ENCODE measurements at places on chromosomes 6 and 20. TPM values are rescaled to one million over a fixed set of nuclear protein-coding genes. Genes with fewer than 3 reads are reported as not detected.

Gene KIF6
- total RNA-seq = not detected

Gene MAP1LC3A
- 94.8 TPM for total RNA-seq

Gene ASIP
- total RNA-seq = not detected

Gene CFAP61
- total RNA-seq = not detected

Gene RSPO4
- not detected for total RNA-seq

Gene OR2J3
- not detected for total RNA-seq

Gene MATN4
- total RNA-seq = not detected

Gene GNMT
- not detected for total RNA-seq
